ENCODE measurements at places on chromosomes 2 and 18.

- DNase-seq = no peak
Observed at GRCh38 chr2:72220170-72220569, 72.5 kb upstream of the CYP26B1 start.

GRCh38 chr2:199692489-199692888 is 158.5 kb downstream of the FTCDNL1 start:
- peak; percentile 24 for DNase-seq

DNA sequence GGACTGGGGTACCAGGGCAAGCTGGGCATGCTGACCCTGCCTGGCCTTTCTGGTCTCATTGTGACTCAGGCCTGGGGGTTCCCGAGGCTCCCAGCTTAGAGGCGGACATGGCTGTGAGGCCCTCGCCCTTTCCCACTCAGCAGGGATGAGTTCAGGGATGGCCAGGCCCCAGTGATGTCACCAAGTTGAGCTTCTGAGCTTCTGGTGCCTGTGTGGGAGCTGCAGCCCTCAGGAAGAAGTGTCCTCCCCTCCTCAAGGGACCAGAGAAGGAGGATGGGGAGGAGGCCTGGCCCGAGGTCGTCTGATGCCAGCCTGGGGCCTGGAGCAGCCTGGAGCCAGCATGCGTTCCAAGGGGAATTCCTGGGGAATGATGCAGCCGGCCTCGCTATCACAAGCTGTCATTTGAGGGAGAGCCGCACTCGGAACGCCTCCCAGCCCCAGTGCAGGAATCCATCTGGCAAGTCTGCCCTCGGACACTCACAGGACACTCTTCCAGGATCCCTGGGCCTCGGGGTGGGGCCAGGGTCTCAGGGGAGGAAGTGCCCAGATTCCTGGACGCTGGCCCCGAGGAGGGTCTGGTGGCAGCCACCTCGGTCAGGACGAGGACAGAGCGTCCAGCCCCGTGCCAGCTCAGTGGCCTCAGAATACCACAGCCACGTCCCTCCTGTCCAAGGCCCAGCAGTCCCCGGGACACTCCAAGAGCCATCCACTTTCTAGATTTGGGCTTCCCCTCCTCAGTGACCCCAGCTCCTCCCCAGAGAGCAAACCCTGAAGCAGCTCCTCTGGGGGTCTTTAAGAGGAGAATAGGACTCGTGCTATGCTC is 61.2 kb upstream of the GPC1 start:
- DNase-seq = peak; percentile 94

DNA sequence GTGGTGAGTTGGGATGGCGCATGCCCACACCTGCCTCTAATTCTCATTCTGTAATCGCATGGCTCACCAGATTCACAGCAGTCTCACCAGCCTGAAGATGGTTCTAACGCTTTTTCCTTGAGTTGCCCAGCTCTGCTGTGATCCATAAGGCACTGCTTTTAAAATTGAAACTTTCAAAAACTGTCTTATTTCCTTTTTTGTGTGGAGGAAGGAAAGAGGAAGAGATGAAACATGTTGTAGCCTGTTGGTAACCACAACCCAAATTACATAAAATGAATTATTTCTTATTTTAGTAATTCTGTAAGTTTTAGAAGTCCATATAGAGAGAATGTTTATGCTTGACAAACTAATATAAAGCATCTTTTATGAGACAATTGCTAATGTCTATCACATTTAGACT is 165.4 kb downstream of the RBM43 start:
- DNase-seq = no peak

DNA sequence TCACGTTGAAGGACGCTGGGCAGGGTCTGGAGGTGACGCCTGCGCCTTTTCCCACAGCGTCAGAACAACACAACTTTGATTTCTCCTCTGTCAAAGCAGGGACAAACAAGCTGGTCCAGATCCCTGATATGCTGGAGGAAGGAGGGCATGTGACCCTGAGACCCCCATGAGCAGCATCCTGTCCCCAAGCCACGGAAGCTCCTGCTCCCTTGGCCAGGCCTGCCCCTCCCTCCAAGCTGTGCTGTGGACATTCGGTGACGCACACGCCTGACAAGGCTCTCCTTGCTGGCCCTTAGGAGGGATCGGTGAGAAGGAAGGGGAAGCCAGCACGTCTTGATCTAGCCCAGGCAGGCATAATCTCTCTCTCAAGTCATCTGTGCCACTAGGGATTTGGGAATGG is 11.3 kb downstream of the MLPH start:
- DNase-seq = no peak

DNA sequence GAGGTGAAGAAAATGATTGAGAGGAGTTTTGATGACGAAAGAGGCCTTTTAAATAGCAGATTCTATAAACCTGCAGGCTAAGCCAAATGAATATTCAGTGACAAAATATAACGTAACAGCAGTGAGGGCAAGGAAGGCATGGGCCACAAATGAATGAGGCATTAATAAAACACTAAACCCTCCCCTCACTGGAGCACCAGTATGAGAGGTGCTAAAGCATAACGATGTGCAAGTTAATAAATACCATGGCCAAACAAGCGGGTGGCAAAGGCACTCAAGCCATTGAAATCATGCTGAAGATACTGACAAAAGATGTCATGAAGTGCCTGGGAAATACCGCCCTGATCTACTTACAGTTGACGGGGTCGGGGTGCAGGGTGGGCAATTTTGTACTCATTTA is 30.2 kb upstream of the LONRF2 start:
- DNase-seq = no peak

- no peak for DNase-seq
Observed at GRCh38 chr18:23861326-23861725, 153.2 kb upstream of the TTC39C start.

GRCh38 chr2:95060446-95061118 is 35.1 kb downstream of the MAL start:
- no peak for DNase-seq

- DNase-seq = peak; percentile 83
Observed at GRCh38 chr2:6946722-6947121, 29.5 kb downstream of the RNF144A start.

DNA sequence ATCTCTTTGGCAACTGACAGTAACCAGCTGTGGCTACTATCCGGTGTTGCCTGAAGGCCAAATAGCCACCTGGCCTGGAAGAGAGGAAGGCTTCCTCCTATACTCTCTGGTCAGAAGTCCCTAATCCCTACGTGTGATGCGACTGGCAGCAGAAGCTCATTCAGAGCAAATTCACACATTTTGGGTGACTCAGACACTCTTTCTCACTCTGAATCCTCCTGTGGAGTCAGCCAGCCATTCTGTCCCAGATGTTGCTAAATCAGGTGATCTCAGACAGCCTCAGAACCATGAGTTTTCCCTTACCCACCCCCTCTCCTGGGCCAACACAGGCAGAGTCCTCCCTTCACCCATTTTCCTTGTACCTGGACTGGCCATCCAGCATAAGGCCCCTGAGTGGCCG is 34.7 kb downstream of the CFAP53 start:
- DNase-seq = no peak

GRCh38 chr18:45755934-45756333 is 32.0 kb downstream of the SLC14A1 start:
- peak; percentile 54 for DNase-seq

GRCh38 chr2:11492720-11493119 is 26.8 kb upstream of the E2F6 start:
- DNase-seq = no peak

DNA sequence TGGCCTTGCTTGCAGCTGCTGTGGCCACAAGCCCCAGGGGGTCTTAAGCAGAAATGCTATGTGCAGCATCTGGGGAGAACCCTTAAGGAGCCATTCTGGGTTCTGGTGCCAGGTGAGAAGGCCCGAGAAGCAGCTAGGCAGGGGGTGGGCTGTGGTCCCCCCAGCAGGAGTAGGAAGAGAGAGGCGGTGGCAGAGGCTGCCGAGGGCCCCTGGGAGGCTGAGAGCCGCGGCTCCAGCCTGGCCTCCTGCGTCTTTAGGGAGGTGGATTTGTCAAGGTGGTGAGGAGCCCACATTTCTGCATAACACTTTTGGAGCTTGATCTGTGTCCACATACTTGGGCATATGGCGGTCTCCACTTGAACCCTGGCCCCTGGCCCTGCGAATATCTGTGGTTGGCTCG is 196.5 kb downstream of the TWIST2 start:
- DNase-seq = no peak

GRCh38 chr18:48952287-48953103 is 1.7 kb upstream of the SMAD7 start:
- DNase-seq = peak; percentile 93

GRCh38 chr18:8952769-8953760 is 149.4 kb upstream of the NDUFV2 start:
- DNase-seq = peak; percentile 80

DNA sequence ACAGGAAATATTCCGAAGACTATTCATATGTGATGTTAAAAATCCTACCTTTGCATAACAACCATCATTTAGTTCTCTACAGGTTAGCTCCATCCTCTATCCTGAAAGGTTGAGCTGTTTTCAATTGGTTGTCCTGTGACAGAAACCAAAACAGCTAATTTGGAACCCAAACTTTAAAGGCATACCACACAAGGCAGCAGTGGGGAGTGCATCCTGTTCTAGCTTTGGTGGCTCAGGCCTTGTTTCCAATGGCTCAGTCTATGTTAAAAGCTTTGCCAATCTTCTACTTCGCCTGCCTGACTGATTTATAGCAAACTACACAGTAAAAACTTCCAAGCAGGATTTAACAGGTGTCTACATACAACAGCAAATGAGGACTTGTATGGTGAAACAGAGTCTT is 3.2 kb downstream of the CD226 start:
- no peak for DNase-seq

- no peak for DNase-seq
Observed at GRCh38 chr2:236654496-236654895, 84.9 kb downstream of the ACKR3 start.

DNA sequence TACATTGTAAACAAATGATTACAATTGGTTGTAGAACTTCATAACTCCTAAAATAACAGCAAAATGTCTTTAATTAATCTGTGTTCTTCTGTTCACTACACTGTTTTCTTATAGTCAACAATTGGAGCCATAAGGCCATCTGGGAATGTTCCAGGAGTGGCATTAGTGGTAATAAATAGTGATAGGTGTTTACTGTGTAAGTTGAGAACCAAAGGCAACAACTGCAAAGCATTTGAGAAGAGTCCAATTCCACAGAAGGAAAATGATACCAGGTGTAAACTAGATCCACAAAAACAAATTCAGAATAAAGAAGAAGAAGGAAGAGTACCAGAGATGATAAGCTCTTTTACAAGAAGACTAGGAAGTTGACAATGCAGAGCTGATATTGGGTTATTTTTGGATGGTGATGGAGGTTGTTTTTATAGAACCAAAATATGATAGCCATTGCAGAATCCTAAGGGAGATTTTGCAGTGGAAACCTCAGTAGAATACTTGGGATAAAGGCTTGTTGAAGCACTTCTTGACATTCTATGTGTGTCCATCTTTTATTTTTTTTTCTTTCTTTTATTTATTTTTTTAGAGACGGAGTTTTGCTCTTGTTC is 52.9 kb downstream of the ANTXR1 start:
- DNase-seq = no peak

DNA sequence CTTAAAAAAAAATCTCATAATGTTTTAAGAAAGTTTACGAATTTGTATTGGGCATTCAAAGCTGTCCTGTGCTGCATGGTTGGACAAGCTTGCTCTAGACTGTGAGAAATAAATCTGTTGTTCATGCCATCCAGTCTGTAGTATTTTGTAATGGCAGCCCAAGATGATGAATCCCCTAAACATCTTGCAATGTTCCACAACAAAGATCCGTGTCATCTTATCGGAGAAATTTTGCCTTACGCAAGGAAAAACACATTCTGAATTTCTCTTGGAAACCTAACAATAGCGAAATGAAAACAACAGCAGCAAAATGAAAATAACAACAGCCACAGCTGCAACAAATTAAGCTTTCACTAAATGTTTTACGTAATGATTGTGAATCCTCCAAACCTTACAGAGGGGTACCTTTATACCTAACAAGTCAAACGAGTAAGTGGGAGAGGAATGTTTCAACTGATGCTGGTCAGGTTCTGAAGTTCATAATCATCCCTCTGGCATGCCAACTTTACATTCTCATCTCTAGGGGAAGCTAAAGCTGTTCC is 76.1 kb upstream of the RNU4ATAC start:
- peak; percentile 12 for DNase-seq

GRCh38 chr2:10240911-10241610 is 61.6 kb upstream of the HPCAL1 start:
- no peak for DNase-seq

GRCh38 chr18:23306822-23307221 is 146.3 kb upstream of the RIOK3 start:
- no peak for DNase-seq

GRCh38 chr2:187079901-187080300 is 230.9 kb upstream of the ZSWIM2 start:
- peak; percentile 71 for DNase-seq

DNA sequence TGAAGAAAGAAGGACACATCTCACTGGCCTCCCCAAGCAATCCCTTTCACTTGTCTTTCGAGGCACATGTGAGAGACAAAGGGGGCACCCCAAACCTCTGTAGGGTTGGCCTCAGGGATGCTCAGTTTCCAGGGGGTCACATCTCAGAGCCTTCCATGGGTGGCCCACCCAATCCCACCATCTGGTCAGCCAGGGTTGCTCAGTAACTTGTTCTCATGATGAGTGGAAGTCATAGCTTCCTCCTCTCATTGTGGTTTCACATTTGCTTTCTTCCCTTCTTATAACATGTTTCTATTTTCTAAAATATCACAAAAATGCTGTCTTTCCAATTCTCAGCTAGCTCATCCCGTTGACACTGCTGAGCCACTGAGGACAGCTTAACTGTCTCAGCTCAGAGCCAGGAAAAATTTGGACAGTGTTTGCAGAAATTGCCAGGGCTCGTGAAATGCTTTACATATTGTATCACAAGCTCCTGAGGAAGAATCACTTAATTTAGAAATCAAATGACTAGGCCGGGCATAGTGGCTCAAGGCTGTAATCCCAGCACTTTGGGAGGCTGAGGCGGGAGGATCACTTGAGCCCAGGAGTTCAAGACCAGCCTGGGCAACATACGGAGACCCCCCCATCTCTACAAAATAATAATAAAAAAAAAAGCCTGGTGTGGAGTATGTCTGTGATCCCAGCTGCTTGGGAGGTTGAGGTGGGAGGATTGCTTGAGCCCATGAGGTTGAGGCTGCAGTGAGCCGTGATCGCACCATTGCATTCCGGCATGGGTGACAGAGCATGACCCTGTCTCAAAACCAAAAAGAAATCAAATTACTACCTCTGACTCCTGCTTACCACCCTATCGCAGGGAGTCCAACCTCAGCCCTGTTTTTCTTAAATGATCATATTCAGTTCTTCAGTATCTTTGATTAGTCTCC is 129.3 kb downstream of the PRKCE start:
- DNase-seq = no peak

DNA sequence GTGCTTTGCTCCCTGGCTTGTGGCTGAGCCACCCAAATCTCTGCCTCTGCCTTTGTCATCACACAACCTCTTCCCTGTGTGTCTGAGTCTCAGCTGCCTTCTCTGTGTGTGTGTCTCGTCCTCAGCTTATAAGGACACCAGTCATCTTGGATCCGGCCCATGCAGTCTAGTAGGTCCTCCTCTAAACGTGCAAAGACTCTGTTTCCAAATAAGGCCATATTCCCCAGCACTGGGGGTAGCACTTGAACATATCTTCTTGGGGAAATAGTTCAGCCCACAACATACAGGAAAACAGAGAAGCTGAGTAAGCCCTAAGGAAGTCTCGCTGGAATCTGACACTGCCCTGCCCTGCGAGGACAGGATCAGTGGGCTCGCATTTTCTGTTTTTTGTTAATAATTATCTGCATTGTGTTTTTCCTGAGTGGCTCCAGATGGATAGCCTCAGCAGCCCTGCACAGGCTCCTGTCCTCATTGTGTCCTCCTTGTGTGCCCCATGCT is 42.1 kb downstream of the MTCL1 start:
- DNase-seq = peak; percentile 82

Measured in adipocyte (in vitro differentiated cells).